ENCODE measurements at places on chromosomes 4 and X.

DNA sequence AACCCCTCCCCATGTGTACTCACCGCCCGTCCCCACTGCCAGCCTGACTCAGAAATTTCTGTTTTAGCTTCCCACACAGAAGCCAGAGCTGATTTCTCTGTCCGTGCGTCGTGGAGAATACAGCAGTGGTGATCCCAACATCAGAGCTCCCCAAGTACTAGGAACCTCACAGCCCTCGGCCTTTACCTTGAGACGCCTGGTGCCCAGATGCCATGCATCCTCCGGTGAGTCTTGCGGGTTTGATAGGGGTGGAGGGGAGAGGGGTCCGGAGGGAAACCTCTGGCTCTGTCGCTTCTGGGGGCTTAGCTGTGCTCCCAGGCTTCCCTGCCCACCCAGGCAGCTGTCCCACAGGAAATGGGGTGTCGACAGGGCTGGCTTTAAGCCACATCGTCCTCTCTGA, 2.1 kb downstream of the LOC101059915 start:
- no peak for DNase-seq

DNA sequence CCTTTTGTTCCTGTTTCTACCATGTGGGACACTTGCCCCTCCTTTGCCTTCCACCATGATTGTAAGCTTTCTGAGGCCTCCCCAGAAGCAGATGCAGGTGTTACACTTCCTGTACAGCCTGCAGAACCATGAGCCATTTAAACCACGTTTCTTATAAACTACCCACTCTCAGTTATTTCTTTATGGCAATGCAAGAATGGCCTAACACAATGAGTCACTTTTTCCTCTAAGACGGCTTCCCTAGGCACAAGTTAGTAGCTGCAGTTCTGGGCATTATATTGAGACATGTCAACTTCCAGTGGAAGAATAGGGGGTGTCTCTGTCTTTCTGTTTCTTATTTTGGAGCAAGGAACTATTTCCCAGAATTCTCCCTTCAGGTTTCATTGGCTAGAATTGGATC, 32.9 kb upstream of the DIPK2B start:
- peak; percentile 4 for DNase-seq

DNA sequence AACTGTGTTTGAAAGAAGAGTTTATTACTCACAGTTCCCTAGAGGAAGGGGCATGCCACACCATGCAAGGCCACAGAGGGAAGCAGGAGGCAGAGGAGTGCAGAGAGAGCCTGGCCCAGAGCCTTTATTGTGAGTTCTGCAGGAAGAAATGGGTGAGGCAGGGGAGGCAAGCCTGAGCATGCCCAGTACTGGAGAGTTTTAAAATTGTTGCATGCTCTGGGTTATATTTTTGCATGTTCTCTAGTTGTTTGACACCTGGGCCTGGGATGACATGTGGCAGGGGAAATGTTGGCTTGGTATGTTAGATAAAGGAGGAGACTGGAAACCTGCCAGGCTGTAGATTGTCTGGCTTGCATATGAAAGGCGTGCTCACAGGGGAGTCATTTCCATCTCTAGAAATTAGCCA, 19.7 kb upstream of the CRMP1 start:
- DNase-seq, result no peak

DNA sequence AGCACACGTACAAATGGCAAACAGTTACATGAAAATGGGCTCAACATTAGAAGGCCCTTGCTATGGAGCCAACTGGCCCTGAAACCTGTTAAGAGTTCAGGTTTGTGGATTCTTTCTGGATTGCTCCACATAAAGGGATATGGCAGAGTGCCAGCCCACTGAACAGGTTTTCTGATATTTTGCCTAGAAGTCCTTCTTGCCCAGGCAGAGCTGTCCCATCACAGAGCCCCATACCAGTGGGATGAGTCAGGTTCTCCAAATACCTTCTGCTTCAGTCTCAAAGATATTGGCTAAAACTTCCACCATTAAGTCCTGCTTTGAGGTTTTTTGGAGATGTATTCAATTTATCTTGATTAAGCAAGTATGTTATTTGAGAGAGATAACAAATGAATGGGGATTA, 146.8 kb upstream of the IL1RAPL2 start:
- DNase-seq, result no peak

- DNase-seq, result no peak
Measured at GRCh38 chr4:8509311-8509950, 68.9 kb downstream of the TRMT44 start.

GRCh38 chr4:78247536-78248285, 190.6 kb downstream of the FRAS1 start:
- DNase-seq, result no peak

- DNase-seq, result no peak
Measured at GRCh38 chr4:849478-850175, 23.7 kb upstream of the CPLX1 start.

- DNase-seq, result no peak
Measured at GRCh38 chrX:119181491-119181890, 53.9 kb upstream of the KIAA1210 start.

- no peak for DNase-seq
Measured at GRCh38 chr4:7004331-7004730, 38.8 kb upstream of the TADA2B start.

GRCh38 chr4:53919535-53919934, 144.9 kb downstream of the CHIC2 start:
- DNase-seq, result no peak

DNA sequence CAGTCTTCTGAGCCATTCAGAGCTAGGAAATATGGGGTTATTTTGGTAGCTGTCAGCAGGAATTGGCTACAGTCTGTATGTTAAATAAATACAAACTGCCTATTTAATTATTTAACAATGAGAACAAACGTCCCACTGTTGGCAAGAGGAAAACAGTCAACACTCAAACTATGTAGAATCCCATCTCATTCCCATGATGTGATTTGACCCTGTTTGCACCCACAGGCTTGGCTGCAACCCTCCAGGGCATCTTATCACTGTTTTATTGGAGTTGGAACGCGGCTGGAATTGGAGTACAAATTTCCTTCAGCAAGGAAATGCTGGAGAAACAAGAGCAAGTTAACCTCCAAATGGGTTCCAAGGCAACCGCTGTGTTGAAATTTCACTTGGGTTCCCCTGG, 124.0 kb downstream of the KIT start:
- no peak for DNase-seq

DNA sequence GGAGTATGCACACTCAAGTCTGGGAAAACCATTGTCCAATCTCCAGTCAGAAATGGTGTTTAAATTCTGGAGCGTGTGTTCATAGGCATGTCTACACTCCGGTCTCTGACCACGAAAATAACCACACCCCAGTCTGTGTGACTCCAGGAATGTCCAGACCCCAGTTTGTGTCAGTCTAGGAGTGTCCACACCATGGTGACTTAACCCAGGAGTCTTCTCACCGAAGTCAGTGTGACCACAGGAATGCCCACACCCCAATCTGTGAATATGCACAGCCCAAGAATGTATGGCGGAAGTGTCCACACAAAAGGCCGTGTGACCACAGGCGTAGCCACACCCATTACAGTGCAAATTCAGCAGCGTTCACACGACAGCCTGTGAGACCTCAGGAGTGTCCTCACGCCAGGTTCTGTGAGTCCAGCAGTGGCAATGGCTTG, 11.4 kb downstream of the FTSJ1 start:
- peak; percentile 95 for DNase-seq

GRCh38 chr4:184994010-184994622, 24.2 kb upstream of the HELT start:
- no peak for DNase-seq

DNA sequence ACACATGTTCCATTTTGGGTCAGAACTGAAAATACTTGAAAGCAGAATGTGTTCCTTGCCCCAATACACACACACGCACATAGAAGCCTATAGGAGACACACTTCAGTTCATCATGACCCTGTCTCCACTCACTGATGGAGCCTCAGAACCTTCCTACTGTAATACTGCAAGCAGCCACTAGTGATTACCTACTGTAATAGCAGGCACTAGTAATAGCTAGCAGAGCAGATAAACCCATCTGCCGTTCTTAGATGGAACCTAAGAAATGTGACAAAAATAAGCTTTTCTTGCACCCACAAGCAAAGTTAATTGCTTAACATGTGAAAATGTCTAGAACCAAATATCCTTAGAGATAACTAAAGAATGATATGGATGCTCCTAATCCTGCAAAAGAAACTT, 13.6 kb downstream of the AMTN start:
- DNase-seq, result no peak

- no peak for DNase-seq
Measured at GRCh38 chr4:114674080-114674479, 75.5 kb downstream of the UGT8 start.

- no peak for DNase-seq
Measured at GRCh38 chrX:17719711-17720110, 17.6 kb upstream of the SCML1 start.

DNA sequence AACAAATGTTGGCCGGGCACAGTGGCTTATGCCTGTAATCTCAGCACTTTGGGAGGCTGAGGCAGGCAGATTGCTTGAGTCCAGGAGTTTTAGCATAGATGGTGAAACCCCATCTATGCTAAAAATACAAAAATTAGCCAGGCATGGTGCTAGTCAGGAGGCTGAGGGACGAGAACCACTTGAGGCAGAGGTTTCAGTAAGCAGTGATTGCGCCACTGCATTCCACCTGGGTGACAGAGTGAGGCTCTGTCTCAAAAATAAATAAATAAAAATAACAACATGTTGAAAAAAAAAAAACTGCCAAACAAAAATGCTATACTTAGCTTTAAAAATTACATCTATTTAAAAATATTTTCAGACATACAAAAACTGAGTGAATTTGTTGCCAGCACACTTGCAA, 374.2 kb upstream of the SMIM31 start:
- DNase-seq, result no peak
